CD4-positive, alpha-beta T cell treated with Interferon gamma for 1 hour (primary cell): ENCODE measurements at places on chromosomes 3 and 15.

DNA sequence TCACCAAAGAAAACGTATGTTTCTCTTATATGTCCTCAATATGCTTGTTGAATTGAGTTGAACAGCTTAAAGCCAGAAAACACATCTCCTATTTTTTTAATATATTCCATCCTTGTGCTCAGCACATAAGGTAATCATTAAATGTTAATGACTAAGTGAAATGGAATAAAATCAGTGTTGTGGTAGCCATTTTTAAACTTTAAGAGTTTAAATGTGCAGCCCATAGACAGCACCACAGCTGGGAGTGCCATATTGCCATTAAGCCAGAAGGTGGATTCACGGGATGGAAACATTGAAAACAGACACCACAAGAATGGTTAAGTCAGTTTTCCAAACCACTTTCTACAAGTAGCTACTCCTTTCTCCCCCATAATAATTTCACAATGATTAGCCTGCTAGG, 76.8 kb upstream of the C15orf61 start:
- DNase-seq = no peak

DNA sequence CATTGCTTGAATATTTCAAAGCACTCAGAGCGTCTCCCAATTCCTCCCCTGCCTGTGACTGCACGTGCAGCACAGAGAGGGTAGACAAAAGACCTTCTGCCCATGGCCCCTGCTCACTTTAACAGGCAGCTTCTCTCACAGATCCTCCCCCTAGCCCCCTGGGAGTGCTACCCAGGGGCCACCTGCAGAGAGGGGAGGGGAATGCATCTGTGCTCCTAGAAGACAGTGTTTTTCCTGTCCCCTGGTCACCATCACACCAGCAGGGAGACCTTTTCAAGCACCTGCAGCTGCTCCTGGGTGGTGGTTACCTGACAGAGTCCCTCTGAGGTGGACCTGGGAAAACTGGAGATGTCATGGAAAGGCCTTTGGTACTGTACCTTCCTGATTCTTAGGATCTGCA, 56.7 kb upstream of the PRR23C start:
- no peak for DNase-seq

- DNase-seq = no peak
Observed at GRCh38 chr3:15007681-15008141, 57.4 kb downstream of the MRPS25 start.

DNA sequence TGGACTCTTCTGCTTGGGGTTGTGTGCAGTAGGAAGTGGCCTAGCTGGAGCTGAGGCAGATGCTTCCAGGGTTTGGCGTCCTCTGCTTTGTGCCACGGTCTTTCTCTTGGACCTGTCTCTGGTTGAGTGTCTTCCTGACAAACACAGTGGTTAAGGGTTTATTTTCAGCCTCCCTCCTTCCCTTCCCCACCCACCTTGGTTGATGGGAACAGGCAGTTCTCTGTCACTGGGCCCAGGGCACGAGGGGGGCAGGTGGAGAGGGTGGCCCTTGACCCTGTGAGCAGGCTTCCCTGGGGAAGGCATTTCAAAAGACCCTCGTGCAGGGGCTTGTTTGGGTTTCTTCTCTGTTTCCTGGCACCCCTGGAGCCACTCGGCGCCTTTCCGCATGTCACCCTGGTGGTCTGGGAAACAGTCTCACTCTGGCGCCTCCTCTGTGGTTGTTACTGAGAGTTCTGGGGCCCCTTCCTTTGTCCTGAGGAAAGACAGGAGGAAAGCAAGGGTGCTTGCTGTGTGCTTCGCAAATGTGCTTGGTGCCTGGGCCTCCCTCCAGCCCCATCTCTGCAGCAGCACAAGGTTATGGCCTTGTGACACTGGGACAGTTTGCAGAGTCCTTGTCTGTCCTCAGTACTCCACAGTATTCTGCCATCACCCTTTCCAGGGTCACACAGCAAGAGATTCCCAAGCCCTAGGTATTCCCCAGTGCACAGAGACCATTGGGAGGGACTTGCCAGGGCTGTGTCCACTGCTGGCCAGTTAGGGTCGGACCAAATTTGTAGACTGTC, 10.3 kb upstream of the STAB1 start:
- DNase-seq = no peak

- no peak for DNase-seq
Observed at GRCh38 chr15:99582508-99582960, 16.8 kb downstream of the MEF2A start.

DNA sequence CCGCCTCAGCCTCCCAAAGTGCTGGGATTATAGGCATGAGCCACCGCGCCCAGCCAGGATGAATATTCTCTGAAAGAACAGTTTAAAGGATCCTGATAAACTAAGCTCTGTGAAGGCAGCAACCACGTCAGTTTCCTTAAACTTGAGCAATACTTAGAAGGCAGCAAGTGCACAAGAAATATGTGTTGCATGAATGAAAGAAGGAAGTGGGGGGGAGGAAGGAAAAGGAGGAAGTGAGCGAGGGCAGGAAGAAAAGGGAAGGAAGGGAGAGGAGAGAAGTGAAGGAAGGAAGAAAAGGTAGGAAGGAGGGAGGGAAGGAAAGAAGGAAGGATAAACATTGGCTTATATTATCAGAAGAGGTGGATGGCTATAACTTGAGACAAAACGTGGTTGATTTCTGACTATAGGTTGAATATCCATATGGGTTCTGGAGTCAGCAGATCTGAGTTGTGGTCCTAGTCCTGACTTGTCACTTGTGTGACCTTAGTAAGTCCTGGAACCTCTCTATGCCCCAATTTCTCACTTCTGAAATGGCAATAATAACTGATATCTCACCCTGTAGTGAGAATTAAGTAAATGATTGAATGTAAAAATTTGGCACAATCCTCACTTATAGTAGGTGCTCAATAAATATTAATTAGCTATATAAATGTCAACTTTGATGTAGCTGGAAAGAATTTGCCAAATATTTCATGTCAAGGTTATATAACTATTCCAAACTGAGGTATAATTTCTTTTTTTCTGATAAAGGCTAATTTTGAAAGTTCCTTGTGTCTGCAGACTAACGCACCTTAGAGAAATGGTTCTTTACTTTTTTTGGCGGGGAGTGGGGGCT, 12.0 kb upstream of the SEMA4B start:
- DNase-seq = no peak

DNA sequence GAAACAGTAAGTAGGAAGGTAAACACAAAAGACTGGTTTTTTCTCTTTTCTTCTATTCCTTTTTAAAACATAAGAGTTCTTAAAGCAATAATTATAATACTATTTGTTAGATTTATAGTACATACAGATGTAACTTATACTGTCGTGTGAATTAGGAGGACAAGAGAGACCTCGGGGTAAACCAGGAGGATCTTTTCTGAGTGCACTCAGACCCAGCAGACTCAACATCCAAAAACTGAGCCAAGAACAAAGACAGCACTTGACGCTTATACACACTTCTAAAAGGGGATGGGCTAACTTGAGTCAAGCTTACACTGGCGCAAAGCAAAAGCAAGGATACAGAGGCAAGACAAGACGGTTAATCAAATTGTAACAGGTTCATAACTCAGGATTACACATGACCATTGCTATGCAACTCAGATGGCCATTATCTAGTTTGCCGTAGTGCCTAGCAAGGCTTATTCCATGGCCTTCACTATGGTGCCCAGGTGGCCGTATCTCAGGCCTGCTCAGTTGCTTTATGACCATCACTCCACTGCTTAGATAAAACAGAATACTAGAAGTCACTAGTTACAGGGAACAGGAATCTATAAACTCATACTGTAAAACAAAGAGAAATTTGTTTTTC, 18.6 kb downstream of the MTHFS start:
- DNase-seq = no peak

- DNase-seq = peak; percentile 19
Observed at GRCh38 chr3:141454906-141455602, 31.8 kb upstream of the RASA2 start.

DNA sequence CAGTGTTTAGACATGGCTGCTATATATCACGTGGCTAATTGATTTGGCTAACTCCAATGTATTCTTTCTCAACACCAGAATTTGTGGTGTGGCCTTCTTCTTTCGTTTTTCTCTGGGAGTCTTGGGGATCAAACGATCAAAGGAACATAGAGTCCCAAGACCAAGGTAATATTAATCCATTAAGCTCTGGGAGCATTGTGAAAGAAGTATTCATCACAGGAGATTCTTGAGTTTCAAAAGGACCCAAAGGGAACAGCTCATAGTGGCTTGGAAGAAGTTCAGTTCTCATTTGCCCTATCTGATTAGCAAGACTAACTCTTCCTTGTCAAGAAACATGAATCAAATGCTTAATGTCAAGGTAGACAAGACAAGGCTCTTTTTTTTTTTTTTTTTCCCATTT, 32.9 kb upstream of the TICRR start:
- DNase-seq = no peak

DNA sequence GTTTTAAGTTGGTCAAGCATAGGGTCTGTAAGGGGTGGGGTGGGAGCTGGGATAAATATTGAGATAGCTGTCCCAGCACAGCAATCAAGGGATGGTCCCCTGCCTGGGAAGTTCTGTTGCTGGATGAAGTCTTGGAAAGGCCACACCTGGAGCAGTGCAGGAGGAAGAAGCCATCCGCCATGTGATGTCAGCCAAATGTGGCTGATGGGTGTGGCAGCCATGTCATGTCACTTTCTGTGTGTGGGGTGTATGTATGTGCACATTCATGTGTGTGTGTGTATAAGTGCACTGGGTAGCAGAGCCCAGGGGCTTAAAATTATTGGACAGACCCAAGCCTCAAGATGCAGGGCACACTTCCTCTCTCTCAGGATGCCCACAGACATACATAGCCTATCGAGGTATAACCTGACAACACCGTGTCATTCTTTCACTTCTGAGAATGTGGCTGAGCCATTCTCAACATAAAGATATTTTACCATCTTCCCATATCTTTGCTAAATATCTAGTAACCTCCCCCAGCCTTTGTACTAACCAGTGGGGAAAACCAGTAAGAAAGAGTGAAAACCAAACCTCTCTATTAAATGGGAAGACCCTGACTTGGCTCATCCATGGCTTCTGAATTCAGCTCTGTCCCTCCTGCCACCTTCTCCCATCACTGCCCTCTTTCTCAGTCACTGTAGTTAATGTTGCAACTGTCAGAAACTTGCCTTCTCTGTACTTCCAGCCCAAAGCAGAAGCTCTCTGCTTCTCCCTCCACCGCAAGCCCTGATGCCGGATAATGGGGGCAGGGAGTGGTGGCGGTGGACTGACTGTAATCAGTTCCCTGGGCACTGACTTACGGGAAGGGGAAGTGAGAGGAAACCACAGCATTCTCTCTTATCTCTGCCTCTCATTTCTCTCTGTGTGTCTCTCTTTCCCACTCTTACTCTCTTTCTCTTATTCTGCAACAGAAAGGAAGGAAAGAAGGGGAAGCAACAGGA, 11.2 kb downstream of the TNFSF10 start:
- DNase-seq = peak; percentile 80

DNA sequence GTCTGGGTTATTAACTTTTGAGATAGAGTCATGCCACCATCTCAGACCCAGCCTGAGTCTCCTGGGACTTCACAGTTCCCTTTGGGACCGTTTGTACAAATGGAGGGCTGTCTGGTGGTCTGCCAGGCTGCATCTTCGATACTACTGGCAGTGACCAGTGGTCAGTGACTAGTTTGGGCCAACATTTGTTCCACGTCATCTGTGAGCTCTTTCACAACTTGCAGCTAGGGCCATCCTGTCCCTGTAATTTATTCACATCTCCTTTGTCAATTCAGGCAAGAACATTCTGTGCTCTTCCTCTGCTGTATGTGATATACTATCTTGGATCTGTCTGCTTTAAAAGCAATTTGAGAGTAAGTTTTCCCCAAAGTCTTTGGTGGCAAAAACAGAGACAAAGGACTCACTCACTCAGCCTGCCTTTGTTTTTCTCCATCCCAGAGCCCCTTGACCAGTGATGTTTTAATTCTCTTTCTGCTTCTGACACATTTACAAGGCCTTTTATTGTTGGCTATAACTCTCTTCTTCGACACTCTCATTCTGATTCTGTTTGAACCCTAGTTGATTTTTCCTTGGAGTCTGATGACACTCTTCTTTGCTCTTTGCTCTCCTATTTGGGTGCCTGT, 353.4 kb downstream of the EPHB1 start:
- DNase-seq = no peak
